ENCODE measurements at places on chromosomes 6 and 20.

- DNase-seq, result no peak
Measured at GRCh38 chr6:165744555-165745228, 81.7 kb upstream of the PDE10A start.

DNA sequence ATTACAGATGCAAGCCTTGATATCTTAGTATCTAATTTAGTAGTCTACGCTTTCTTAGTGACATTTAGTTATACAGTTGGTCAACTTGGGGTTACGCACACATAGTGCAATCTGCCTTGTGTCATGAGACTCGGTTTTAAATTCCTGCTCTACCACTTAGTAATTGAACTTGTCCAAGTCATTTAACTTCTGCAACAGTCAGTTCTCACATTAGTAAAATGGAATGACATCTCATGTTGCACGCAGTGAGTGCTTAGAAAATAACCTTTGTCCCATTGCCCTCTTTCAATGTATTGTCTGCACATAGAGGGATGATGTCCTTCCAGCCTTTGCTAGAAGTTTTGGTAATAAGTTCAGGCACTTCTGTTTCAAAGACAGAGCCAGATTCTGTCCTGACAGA, 48.6 kb downstream of the TMEM170B start:
- no peak for DNase-seq

DNA sequence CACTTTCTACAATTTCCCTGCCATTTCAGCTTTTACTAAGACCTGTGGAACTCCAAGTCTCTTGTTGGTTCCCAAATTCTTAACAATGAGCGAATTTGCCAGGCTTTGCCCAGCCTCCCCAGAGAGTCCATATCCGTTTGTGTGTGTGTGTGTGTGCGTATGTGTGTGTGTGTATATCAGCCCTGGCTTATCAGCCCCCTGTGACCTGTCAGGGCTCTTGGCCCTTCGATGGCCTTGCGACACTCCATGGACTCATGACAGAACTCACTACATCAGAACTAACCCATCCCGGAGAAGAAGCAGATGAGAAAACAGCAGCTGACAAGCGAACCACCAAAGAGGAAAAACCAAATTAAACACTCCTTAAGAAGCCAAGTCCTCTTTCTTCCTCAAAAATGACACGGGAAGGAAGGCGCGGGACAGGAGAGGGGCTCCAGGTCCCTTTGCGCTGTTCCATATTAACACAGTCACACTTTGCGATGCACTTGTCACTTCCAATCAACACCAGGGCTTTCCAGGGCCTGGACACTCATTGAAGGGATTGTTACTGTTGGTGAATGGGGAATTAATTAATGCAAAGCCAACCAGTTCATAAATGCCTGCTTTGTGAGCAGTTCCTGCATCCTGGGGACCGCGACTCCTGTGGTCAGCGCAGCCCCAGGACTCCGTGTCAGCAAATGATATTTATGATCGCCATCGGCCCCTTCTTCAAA, 524.0 kb downstream of the CD83 start:
- DNase-seq, result no peak

DNA sequence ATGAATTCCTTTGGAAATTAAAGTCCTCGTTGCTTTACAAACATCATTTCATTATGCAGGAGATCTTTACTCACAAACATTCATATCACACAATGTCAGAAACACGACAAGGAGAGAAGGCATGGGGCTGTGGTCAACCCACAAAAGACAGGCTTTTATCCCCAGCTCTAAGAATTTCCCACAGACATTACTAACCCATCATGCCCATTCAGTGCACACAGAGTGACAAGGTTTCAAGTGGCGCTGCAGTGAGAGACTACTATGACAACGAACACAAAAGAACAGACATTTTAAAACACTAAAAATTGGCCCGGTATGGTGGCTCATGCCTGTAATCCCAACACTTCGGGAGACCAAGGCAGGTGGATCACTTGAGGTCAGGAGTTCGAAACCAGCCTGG, 579.8 kb upstream of the AGPAT4 start:
- no peak for DNase-seq

DNA sequence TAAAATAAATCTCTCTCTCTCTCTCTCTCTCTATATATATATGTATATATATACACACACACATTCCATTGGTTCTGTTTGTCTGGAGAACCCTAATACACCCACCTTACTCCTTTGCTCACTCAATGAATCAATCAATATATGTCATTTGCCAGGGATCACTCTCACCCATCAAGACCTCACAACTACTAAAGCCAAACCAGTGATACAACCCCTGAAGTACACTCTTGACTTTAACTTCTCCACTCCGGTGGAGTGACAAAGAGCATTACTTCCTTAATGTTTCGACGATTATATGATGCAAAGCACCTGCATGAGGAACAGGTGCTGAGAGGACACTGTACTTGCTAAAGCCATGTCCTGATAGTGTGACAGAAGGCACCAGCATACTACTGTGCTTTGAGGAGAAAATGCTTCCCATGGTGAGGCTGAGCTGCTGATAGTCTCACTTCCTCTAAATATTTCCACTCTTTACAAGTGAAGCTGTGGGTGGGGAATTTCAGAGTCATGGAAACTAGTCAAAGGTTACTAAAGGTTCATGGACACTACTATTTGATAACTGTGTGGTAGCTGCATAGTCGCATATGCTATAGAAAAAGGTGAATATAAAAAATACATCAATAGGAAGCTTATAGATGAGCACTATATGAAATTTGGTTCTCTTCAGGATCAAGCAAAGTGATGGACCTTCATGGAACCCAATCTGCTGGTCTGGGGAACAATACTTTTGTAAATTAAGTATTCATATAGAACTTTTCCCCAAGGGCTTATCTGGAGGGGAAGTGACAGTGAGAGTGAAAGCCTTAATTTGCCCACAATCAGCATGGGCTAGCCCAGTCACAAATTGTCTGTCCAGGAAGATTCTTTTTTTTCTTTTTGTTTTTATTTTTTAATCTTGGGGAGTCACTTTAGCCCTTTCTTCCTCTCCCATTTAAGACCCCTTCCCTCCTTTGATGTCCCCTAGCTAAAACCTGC, 141.9 kb upstream of the NEDD9 start:
- no peak for DNase-seq

GRCh38 chr6:23394681-23395080, 731.3 kb upstream of the NRSN1 start:
- DNase-seq, result no peak

GRCh38 chr6:9204171-9204570, 768.8 kb upstream of the SLC35B3 start:
- DNase-seq, result no peak

GRCh38 chr20:4061987-4062386, 46.6 kb upstream of the RNF24 start:
- no peak for DNase-seq

DNA sequence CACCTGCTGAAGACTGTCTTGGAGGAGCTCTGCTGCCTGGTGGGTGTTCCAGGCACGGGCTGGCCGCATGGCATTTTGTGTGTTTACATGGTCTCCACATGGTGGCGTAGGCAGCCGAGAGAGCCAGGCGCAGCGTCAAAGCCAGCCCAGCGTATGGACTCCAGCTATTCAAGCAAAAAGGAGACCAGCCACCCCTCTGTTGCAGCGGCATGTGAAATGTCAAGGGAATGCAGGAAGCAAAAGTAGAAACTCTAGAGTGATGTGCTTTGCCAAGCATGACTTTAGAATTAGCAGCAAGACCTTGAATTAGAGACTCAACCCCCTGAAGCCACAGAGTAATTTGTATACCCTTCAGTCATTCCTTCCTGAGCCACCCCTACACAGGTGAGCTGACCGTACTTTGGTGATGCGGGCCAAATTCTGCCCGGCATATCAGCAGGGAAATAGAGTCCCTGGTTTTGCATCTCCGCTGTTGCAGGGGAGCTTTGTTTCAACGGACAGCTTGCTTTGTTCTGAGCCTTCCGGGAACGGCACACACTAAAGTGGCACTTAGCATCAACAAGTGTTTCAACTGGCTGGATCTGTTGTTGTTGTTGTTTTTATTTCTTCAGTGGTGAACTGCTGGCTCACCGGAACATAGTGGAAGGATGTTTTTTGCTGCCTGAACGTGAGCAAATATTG, 48.5 kb downstream of the FNDC1 start:
- no peak for DNase-seq

DNA sequence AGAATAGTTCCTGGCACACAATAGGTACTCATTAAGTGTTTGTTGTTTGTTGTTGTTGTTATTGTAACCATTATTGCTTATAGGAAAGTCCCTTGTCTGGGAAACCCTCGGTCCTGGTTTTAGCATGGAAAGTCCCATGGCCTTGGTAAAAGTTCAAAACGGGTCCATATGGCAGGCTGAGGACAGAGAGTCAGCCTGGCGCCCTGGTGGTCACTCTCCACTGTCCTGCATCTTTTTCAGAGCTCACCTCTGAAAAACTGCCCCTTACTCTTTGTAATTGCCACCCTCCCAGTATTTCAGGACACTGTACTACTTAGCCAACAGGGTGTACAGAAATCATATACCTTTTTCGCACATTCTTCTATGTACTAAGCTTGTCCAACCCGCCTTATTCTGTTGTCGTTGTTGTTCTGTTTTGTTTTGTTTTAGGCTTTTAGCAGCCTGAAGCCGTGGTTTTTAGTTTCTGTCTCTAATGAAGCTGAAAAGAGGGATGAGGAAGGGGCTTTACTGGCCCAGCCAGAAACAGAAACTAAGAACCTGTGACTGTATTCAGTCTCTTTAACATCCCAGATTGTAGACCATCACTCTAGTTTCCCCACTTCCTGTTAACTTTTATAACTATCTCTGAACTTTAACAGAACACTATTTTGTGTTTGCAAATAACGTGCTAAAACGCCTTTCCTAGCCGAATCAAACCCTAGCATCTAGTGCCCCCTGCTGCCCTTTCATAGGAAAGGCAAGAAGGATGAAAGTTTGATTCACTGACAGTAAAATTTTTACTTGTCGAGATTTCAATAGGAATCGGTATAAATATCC, 7.6 kb upstream of the TMEM14A start:
- DNase-seq, result peak; percentile 62

DNA sequence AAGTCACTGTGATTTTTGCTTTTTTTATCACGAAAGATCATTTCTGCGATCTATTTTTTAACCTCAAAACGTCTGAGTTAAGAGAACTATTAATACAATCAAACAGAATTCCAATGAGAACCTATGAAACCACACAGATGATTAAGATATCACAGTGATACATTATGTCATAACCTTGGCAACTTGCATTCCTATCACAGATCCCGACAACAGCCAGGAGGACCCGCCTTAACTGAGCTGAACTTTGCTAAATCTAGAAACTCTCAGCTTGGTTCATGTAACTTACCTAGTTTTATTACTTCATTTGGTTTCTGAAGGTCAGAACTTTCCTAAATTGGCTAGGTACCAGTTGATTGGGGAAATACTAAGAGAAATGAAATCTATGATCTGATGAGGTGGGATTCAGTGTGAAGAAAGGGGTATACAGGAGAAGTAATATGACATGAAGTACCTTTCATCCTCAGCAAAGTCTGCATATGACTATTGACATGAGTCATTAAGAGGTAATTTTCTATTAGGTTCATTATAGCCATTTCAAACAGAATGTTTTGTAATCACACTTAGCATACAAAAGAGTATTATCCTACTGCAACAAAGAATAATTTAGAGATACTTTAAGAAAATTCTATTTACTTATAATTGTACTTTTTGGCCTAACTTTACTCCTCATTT, 11.2 kb downstream of the LYRM4 start:
- DNase-seq, result no peak

DNA sequence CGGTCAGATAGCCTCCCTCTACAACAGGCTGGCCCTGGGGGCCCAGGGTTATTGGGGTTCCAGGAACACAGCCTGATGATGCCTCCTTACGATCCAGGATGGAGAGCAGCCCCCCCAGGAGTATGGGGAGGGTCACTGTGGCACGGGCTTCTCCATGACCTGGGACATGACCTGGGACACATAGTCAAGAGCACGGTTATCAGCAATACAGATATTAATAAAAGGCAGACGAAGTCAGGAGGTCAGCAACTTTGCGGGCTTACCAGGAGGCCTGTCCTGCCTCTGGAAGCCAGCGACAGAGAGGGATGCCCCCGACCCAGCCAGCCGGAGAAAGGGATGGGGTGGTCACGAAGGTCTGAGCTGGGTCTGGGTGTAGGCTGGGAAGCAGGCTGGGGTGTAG, 795 bp downstream of the MMP24OS start:
- no peak for DNase-seq

- no peak for DNase-seq
Measured at GRCh38 chr6:18309046-18309445, 44.7 kb upstream of the DEK start.

- DNase-seq, result no peak
Measured at GRCh38 chr6:148907573-148907972, 160.7 kb downstream of the UST start.

GRCh38 chr6:28600245-28600644, 74.6 kb downstream of the GPX5 start:
- DNase-seq, result no peak

DNA sequence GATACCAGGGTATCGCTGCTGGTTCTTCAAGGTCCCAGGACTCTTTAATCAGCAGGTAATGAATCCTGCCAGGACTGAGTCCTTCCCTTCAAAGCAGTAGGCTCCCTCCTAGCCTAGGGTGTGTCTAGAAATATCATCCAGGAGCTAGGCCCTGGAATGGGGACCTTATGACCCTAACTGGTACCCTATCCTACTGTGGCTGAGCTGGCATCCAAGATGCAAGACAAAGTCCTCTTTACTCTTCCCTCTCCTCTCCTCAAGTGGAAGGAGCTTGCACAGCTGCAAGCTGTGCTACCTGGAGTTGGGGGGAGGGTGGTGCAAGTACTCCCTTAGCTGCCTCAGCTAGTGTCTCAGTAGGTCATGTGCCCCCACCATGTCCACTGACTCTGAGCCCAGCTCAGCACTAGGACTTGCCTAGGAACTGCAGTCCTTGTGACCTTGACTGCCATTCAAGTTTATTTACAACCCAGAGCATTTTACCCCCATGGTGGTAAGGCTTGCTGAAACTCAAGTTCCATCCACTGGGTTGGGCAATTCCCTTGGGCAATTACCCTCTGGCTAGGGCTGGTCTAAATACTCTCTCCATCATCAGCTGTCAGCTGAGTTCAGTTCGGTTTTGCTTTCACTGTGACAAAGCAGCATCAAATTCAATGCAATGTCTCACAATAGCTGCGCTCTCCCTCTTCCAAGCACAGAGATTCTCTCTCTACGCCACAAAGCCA, 48.4 kb upstream of the TOP1 start:
- DNase-seq, result no peak

DNA sequence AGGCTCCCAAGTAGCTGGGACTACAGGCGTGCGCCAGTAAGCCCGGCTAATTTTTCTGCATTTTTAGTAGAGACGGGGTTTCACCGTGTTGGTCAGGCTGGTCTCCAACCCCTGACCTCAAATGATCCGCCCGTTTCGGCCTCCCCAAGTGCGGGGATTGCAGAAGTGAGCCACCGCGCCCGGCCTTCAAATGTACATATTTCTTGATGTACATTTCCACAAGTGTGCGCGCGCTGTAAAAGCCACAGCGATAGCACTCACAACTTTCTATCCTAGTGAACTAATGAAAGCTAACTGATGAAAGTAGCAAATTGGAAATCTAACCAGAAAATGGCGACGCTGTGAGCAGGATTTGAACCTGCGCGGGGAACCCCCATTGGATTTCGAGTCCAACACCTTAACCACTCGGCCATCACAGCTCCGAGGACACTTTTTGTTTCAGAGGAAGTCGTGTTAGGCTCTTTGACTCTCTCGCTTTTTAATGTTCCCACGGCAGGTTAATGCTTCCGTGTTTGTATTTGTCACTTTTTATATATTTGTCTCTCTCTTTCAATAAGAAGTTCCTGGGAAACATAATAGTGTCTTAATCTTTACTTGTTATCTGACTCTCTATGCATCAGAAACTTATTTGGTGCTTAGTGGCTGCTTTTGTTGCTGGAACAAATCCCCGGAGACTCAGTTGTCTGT, 199.4 kb upstream of the ZNF184 start:
- DNase-seq, result no peak

- no peak for DNase-seq
Measured at GRCh38 chr6:2524090-2524489, 226.6 kb downstream of the MYLK4 start.
